ENCODE measurements at places on chromosomes 5 and 9. TPM values are rescaled to one million over a fixed set of nuclear protein-coding genes. Genes with fewer than 3 reads are reported as not detected.

PCDHA6 gene
- total RNA-seq, result 3.1 TPM

KDM4C gene
- 36.6 TPM for total RNA-seq

HTR1A gene
- not detected for total RNA-seq

FOXD4L3 gene
- under 0.01 TPM for total RNA-seq

FAM81B gene
- total RNA-seq, result not detected

FOXD4L4 gene
- total RNA-seq, result under 0.01 TPM

OR1J2 gene
- not detected for total RNA-seq

ANKRD20A1 gene
- under 0.01 TPM for total RNA-seq

IFNA4 gene
- total RNA-seq, result not detected

OR1Q1 gene
- total RNA-seq, result not detected

C5orf34 gene
- 2.8 TPM for total RNA-seq

STPG3 gene
- total RNA-seq, result not detected

RNF180 gene
- total RNA-seq, result 4.0 TPM

SPINK14 gene
- not detected for total RNA-seq

ZFP37 gene
- total RNA-seq, result 2.3 TPM

SMIM3 gene
- total RNA-seq, result 182 TPM

ST8SIA4 gene
- total RNA-seq, result 3.8 TPM

ARL10 gene
- total RNA-seq, result 9.4 TPM

PCDHGA5 gene
- 0.58 TPM for total RNA-seq

CDH6 gene
- total RNA-seq, result 125 TPM

RANBP3L gene
- not detected for total RNA-seq

CDC20B gene
- 0.56 TPM for total RNA-seq

DMGDH gene
- total RNA-seq, result 3.7 TPM

OR13D1 gene
- total RNA-seq, result not detected

ADAMTS2 gene
- total RNA-seq, result 57.8 TPM

NREP gene
- total RNA-seq, result 158 TPM

NCBP1 gene
- total RNA-seq, result 83.2 TPM

NMUR2 gene
- not detected for total RNA-seq

GARIN3 gene
- not detected for total RNA-seq

FAM151B gene
- total RNA-seq, result 3.8 TPM

ADCY2 gene
- total RNA-seq, result not detected

TMEFF1 gene
- total RNA-seq, result 1.5 TPM

TRIM32 gene
- 28.6 TPM for total RNA-seq

FRRS1L gene
- total RNA-seq, result 0.28 TPM

TAF11L10 gene
- total RNA-seq, result not detected

ENTREP1 gene
- 0.38 TPM for total RNA-seq

CDH9 gene
- not detected for total RNA-seq

NKD2 gene
- 1.2 TPM for total RNA-seq

RHOBTB3 gene
- 284 TPM for total RNA-seq

PDZD2 gene
- 0.28 TPM for total RNA-seq

PRELID2 gene
- total RNA-seq, result 29.1 TPM

IL7R gene
- total RNA-seq, result 13.2 TPM

SLC38A9 gene
- 28.8 TPM for total RNA-seq

FBN2 gene
- 9.6 TPM for total RNA-seq

WDR31 gene
- 1.3 TPM for total RNA-seq

SLC36A3 gene
- total RNA-seq, result not detected

MYOZ3 gene
- total RNA-seq, result 0.38 TPM

CKMT2 gene
- 1.3 TPM for total RNA-seq

ELOVL7 gene
- under 0.01 TPM for total RNA-seq

SPTAN1 gene
- total RNA-seq, result 225 TPM
